ENCODE measurements at places on chromosomes 11 and 22.

DNA sequence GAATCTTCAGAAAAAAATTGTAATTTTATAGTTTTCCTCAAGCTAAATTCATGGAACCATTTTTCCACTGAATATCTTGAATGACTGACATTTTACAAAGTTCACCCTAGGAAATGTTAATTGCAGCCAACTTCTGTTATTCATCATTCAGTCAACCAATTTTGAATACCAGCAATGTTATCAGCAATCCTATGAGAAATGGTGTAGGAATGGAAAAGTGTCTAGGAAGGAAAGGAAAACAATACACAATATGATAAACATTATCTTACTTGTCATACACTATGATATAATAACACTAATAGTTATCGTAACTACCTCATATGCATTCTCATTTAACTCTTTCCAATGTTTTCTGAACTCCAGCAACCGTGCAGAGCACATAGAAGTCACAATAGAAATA lies 790.5 kb upstream of the LRRC4C start:
- no peak for DNase-seq

- DNase-seq, result no peak
Observed at GRCh38 chr11:75859614-75860013, 44.6 kb downstream of the UVRAG start.

DNA sequence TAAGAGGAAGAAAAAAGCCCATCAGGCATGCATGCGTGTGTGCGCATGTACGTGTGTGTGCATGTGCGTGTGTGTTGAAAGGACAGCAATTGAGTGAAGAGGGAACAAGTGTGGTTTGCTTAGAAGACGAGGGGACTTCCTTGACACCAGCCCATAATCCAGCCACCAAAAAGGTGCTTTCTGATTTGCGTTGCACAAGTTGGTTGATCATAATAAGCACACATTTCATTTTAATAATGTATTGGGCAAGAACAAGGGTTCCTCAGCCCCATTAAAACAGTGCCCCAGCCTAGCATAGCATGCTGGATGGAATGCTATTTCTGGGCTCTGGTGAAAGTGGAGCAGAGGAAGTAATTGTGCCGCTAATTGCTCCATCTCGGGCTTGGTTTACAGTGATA lies 493.2 kb downstream of the MIAT start:
- no peak for DNase-seq

DNA sequence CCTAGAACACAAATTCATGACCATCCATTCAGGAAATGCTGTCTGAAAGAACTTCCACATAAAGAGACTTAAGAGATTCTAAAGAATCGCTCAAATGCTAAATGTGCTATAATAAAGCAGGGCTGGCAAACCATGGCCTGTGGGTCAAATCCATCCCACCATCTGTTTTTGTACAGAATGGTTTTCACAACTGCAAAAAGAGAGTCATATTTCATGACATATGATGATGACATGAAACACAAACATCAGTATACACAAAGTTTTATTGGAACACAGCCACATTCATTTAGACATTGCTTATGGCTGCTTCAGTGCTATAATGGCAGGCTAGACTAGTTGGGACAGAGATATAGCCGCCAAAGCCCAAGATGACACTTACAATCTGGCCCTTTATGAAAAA lies 85.1 kb downstream of the RRAS2 start:
- no peak for DNase-seq

GRCh38 chr22:21591695-21592094 lies 24.2 kb downstream of the UBE2L3 start:
- DNase-seq, result no peak

- DNase-seq, result no peak
Observed at GRCh38 chr22:44363980-44364750, 51.4 kb upstream of the SHISAL1 start.

- no peak for DNase-seq
Observed at GRCh38 chr11:110968348-110969062, 256.3 kb upstream of the ARHGAP20 start.

- no peak for DNase-seq
Observed at GRCh38 chr22:46998331-46998730, 235.9 kb downstream of the TBC1D22A start.

DNA sequence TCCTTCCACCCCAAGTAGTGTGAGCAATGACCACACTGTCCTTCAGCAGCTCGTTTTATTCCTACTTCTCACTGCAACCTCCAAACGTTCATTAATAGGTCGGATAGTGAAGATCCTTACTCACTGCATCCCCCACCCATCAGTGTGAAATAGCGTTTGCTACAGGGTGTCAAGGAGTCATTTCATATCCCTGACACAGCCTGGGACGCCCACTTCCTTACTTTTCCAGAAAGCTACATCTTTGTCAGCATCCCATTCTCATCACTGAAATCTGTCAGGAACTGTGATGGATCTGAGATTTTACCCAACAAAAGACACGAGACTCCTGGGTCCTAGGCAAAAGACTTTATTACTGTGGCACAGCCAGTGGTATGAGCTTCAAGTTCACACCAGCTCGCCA lies 592.4 kb downstream of the NTM start:
- no peak for DNase-seq

DNA sequence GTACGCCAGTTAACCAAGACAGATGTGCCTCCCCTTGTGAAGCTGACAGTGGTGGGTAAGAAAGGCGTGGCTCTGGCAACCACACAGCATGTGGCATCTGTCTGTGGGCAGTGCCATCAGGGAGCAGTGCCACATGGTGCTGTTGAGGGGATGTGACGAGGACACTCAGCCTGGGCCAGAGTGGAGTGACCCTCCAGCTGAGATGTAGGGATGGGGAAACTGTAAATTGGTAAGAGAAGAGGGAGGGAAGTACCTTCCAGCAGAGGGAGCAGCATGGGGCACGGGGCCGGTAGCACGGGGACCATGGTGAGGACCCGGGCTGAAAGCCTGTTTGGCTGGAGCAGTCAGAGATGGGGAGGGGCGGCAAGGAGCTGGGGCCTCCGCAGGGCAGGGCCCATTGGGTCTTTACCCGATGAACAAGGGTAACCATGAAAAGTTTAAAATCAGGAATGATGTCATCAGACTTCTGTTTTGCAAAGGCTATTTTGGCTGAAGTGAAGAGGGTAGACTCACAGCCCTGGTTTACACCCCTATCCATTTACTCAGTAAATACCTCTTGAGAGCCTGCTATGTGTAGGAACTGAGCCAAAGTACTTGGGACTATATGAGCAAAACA lies 10.4 kb downstream of the TMPRSS6 start:
- DNase-seq, result no peak

GRCh38 chr11:57885298-57886050 lies 123.9 kb downstream of the CTNND1 start:
- no peak for DNase-seq

- no peak for DNase-seq
Observed at GRCh38 chr11:28858076-28858475, 749.9 kb downstream of the METTL15 start.

GRCh38 chr11:76849376-76849775 lies 11.3 kb upstream of the ACER3 start:
- DNase-seq, result no peak

- DNase-seq, result no peak
Observed at GRCh38 chr11:109856928-109857327, 236.3 kb upstream of the ZC3H12C start.

- no peak for DNase-seq
Observed at GRCh38 chr11:85787809-85788760, 22.9 kb downstream of the SYTL2 start.

DNA sequence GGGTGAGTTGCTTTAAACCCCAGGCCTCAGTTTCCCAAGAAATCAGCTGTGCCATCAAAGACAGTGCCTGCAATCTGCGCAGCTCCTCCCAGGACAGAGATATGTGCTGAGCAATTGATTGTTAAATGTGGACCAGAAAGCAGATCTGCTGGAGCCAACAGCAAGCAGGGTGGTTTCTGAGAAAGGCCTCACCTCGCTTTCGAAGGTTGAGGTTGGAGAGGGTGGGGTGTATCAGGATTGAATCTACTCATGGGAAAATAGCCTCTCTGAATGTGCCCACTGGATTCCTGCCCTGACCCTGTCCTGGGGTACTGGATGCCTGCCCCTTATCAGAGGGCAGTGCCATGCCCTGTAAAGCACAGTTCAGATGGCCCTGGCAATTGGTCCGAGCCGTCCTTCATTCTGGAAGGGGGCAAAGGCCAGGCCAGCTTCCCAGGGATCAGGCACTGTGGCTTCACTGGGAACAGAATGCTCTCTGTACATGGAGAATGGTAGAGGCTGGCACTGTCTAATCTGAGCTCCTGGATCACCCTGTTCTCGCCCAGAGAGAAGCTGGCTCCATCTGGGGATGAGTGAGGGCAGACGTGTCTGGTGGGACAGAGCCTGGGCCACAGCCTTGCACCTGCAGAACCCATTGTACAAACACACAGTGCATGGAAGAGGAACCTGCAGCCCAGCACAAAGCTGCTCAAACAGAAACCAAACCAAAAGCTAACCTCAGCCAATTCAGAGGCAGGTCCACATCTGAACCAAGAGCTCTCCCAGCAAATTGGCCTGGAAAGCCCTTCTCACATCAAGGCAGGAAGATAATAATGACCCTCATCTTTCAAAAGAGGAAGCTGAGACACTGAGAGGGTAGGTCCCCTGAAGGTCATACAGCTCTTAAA lies 15.2 kb downstream of the DHCR7 start:
- no peak for DNase-seq

DNA sequence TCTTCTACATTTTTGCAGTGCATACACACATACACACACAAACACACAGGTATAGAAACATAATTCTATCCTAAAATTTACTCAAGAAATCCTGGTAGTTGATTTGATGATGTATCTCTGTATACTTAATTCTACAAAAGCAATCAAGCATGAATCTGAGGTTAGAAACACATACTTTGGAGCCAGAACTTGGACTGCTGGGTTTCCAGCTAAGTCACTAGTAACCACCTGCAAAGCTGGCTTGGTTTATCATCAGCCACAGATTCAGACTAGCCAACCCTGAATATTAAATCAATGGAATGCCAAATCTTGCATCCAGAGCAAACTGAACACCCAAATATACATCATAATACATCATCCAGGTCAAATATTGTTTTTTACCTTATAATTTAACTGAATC lies 24.8 kb upstream of the POU2AF2 start:
- DNase-seq, result no peak

GRCh38 chr11:19239039-19239438 lies 1.7 kb downstream of the E2F8 start:
- DNase-seq, result no peak

- DNase-seq, result no peak
Observed at GRCh38 chr11:9038541-9038940, 34.7 kb upstream of the NRIP3 start.

- DNase-seq, result no peak
Observed at GRCh38 chr11:45816614-45817013, 11.7 kb downstream of the SLC35C1 start.

DNA sequence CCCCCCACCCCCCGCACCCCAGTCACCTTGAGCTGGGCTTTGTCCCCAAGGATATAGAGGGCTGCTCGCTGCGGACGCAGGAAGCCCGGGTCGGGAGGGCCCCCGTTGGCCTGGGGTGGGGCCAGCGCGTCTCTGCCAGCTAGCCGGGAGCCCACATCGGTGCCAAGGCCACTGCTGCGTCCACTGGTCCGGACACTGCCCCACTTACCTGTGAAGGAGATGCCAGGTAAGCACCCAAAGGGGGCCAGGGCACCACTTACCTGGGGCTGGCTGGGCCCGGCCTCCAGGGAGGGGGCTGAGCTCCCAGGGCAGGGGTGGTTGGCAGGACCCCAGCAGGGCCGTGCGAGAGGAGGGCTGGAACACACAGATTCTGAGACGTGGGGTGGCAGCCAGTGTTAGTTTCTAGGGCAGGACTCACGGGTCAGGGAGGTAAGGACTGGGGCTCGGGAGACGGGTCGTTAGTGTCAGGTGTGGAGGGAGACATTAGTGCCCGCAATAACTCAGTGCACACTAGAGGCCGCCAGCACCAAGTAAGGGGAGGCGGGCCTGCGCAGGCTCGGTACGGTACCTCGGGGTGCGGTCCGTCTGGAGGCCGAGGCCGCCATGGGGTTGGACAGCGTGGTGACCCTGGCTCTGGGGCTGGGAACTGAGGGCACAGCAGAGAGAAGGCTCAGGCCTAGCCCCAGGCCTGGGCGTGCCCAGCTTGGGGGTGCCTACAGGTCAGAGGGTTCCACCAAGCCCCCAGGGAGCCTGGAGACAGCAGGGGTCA lies 18.2 kb downstream of the SBF1 start:
- DNase-seq, result no peak

GRCh38 chr22:37626556-37627075 lies 12.9 kb upstream of the SH3BP1 start:
- DNase-seq, result no peak

GRCh38 chr11:106156290-106156937 lies 79.0 kb downstream of the AASDHPPT start:
- no peak for DNase-seq

DNA sequence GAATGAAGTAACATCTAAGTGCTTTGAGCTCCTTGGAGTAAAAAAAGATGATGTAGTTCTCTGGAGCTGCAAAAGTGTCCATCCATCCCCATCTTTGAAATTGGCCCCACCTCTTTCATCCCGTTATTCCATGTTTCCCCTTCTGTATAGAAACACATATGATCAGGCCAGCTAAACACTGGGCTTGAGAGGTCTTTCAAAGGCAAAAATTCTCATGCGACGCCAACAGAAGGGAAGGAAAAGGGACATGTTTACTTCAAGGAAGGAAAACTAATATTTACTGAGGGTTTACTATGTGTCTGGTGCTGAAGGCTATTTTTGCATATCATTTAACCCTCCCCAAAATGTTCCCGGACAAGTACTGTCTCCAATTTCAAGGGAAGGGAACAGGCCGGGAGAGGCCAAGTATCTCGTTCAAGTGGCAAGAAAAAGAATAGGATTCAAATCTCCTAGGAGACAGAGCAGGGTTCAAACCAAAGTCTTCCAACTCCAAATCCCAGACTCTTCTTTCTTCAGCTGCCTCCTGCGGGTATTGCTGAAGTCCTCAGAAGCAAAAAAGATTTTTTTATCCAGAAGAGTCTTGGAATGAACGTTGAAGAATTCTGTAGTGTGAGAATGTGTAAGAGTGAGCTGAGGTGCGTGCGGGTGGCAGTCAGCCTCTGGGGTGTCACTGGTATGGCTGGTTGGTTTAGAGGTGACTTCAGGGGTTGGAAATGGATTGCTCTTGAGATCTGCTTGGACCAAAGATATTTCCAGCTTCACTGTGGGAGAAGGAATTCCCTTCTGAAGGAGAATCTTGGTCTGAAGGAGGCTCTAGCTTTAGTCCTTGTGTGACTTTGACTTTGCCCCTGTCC lies 10.1 kb downstream of the TECTA start:
- DNase-seq, result no peak

DNA sequence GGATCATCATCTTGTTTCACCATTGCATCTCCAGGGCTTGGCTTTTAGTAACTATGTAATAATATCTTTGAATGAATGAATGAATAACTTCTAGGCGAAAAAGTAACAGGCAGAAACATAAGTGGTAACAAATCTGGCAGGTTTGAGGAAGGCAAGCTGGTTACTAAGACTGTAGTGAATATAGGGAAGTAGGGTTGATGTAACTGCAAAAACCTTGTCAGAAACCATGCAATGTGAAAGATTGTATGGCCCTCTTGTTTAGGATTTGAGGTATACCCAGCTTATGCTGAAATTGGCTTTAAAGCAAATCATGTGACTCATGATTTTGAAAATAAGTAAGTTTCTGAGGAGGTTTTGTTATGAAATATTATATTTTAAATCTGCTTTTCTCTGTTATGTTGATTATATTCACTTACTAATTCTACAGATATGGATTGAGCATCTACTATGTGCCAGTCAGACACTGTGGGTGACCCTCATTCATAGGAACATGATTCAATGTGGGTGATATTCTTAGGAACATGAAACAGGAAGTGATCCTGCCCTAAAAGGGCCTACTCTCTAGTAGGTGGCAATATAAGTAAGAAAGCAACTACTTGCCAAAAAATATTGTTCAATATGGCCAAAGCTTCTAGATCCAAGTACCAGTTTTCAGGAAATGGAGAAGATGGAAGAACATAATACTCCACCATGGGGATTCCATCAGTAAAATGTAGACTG lies 115.5 kb upstream of the CCDC90B start:
- no peak for DNase-seq

Data from stimulated activated CD8-positive, alpha-beta memory T cell treated with anti-CD3 and anti-CD28 coated beads, Interleukin-2, amount 100 ng/mL, for 48 hours (primary cell).